ENCODE measurements at places on chromosomes 5 and 9. TPM values are rescaled to one million over a fixed set of nuclear protein-coding genes. Genes with fewer than 3 reads are reported as not detected.

DNA sequence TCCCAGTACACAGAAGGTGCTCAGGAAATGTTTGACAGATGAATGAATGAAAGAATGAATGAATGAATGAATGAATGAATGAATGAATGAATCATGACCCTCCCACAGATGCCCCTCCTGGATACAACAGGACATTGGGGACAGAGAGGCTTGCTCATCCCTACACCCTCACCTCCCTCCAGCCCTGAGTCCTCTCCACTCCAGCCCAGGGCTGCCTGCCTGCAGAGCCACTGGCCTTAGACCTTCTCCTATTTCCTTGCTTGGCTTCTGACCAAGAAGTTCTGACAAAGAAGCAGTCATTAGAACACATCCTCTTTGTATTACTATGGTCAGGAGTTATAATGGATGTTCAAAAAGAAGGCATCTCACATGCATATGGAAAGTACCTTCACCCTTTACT is 240.7 kb upstream of the DAPK1 start:
- DNase-seq, result no peak

DNA sequence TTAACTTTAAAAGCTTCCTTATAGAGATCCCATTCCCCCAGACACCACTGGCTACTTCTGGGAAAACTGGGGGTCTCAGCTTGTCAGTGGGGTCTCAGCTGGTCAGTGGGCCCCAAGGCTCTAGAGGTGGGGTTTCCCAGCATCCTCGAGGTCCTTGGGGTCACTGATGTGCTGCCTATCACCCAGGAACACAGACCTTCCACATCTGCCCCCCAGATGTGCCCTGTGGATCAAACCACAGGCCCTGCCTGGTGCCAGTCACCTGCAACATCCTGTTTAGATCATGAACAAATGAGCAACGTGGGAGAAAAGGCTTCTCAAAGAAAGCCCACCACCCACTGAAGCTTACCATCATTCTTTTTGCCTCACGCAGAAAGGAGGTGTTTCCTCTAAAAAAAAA is 165.6 kb upstream of the FSTL4 start:
- no peak for DNase-seq

- no peak for DNase-seq
Measured at GRCh38 chr5:92703976-92704375, 877.0 kb downstream of the NR2F1-AS1 start.

DNA sequence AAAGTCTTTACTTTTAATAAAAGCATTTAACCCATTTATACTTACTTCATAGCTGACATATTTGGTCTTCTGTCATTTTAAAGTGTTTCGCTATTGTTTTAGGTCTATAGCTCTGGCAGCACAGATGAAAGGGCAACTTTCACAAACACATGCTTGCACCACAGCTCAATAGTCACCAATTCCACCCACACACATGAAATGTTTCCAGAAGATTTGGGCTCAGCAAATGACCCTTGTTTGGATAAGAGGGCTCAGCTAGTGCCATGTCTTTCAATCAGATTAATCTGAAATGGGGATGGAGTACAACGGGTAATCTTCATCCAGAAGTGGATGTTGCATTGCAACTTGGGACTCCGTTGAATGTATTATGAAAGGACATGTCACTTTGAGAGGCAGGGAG is 176.0 kb downstream of the FGF18 start:
- no peak for DNase-seq

DNA sequence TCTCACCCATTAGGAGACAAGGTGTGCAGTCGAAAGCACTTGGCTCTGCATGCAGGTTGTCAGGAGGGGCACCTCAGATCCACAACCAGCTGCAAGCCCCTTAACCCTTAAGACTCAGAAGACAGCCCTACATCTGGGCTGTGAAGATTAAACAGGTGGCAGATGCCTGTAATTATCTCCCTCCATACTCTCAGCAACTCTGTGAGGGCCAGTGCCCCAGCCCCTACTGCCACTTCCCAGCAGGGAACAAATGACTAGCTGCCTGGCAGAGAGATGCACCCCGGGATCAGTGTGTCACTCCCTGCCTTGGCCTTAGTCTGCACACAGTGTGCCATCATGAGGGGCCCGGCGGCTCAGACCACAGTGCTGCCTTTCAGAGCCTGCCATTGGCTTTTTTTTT is 42.0 kb downstream of the CRB2 start:
- no peak for DNase-seq

DNA sequence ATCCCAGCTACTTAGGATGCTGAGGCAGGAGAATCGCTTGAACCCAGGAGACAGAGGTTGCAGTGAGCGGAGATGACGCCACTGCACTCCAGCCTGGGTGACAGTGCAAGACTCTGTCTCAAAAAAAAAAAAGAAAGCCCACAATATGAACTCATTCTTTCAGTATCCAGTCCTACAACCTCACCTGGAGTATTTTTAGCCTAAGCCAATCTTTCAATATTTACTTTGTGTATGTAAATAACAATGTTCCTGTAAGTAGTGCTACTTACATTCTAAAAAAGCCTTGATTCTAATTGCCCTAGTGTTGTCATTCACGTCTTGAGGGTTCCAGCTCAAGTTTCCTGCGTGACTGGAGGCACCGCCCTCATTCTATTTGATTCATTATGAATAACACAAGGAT is 62.0 kb downstream of the BHMT start:
- peak; percentile 54 for DNase-seq

- peak; percentile 81 for DNase-seq
Measured at GRCh38 chr9:126805554-126806262, 868 bp downstream of the ZBTB43 start.

RABEPK gene
- polyA plus RNA-seq, result 61.1 TPM

C8G gene
- 12.8 TPM for polyA plus RNA-seq

KCNV2 gene
- polyA plus RNA-seq, result not detected

SH3TC2 gene
- 0.34 TPM for polyA plus RNA-seq

Measured in HepG2 (cell line).